ENCODE measurements at places on chromosomes 6 and 20. TPM values are rescaled to one million over a fixed set of nuclear protein-coding genes. Genes with fewer than 3 reads are reported as not detected.

DNA sequence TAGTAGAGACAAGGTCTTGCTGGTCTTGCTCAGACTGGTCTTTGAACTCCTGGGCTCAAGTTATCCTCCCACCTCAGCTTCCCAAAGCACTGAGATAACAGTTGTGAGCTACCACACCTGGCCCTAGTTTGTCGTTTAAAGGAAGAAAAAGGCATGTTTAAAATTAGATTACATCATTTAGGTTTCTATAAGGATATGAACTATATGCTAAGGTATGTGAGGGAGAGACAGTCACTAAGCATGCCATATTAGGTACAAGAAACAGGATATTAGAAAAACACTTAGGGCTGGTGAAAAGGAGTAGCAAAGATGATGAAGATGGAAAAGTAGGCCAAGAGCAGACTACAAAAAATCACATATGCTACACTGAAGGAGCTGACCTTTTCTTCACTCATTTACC is 106.4 kb downstream of the ASCC3 start:
- DNase-seq = no peak

SYNDIG1 gene
- polyA plus RNA-seq = not detected

C6orf52 gene
- 0.96 TPM for polyA plus RNA-seq

TAF11 gene
- 19.3 TPM for polyA plus RNA-seq

DNA sequence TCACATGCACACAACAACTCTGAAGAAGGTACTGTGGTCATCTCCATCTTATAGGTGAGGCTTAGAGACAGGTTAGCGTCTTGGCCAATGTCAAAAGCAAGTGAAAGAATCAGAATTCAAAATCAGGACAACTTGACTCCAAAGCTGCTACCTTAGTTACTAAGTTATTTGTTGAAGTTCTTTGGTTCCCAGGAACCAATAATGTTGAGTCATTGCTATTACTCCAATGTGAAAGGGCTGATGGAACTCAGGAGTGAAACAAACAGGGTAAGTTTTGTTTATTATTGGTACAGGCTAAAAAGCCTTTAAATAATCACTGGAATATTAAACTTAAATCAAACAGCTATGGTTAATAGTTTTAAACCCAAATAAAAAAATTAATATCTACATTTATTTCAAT is 111.1 kb downstream of the PDSS2 start:
- DNase-seq = no peak

DNA sequence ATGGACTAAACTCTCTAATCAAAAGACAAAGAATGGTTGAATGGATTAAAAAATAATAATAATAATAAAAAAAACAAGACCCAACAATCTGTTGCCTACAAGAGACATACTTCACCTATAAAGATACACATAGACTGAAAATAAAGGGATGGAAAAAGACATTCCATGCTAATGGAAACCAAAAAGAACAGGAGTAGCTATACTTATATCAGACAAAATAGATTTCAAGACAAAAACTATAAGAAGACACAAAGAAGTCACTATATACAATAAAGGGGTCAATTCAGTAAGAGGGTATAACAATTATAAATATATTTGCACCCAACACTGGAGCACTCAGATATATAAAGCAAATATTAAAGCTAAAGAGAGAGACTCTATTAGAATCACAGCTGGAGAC is 106.7 kb downstream of the BTBD9 start:
- DNase-seq = no peak

GRCh38 chr20:58692579-58693225 is at the start of gene NPEPL1:
TSS of gene NPEPL1 (plus strand) at chr20:58692800. CDS start at chr20:58692901, 101 bp downstream.
- peak; percentile 65 for DNase-seq

GRCh38 chr20:58526411-58526810 is 11.2 kb upstream of the APCDD1L start:
- DNase-seq = no peak

GRCh38 chr6:31879901-31880300 is 1.1 kb upstream of the SLC44A4 start:
- DNase-seq = no peak

DNA sequence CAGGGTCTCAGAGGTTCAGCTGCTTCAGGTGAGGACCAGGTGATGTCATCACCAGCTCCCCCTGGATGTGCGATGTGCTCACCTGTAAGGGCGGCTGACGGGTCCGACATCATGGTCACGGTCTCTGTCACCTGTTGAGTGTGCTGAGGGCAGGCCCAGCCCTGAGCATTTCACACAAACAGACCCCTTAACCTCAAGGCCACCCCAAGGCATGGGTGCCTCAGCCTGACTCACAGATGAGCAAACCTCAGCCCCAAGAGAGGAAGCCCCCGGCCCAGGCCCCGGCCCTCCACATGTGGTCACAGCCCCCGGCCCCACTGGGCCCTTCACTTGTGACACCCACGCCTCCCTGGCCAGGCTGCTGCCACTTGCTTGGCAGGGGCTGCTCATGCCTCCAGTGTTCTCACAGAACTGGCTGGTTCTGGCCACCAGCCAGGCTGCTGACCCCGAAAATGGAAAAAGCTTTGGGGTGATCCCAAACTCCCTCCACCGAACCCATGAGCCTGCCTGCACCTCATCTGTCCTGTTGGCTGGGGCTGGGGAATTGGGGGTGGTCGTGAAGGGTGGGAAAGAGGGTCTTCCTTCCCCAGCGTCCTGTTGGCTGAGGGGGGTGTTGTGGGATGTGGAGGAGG is 33.3 kb downstream of the PRR18 start:
- DNase-seq = no peak

NQO2 gene
- polyA plus RNA-seq = 9.7 TPM

BTN1A1 gene
- polyA plus RNA-seq = not detected

DNA sequence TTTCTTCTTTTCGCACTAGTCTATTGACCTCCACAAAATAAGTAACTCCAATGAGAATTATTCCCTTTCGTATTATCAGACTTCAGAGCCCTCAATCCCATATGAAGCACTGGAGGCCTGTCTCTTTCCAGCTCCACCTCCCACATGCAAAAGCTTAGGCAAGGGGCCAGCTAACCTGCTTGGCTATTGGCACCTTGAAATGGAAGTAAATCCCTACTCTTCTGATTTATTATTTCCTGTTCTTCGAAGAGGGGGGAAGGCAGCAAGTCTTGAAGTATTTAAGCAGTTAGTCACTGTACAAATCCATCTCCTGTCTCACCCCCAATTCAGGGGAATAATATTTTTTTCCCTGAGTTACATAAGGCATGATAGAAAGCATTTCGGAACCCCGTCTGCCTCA is 577.8 kb downstream of the MAFB start:
- DNase-seq = no peak

ZBP1 gene
- 23.7 TPM for polyA plus RNA-seq

HIVEP1 gene
- polyA plus RNA-seq = 9.4 TPM

DNA sequence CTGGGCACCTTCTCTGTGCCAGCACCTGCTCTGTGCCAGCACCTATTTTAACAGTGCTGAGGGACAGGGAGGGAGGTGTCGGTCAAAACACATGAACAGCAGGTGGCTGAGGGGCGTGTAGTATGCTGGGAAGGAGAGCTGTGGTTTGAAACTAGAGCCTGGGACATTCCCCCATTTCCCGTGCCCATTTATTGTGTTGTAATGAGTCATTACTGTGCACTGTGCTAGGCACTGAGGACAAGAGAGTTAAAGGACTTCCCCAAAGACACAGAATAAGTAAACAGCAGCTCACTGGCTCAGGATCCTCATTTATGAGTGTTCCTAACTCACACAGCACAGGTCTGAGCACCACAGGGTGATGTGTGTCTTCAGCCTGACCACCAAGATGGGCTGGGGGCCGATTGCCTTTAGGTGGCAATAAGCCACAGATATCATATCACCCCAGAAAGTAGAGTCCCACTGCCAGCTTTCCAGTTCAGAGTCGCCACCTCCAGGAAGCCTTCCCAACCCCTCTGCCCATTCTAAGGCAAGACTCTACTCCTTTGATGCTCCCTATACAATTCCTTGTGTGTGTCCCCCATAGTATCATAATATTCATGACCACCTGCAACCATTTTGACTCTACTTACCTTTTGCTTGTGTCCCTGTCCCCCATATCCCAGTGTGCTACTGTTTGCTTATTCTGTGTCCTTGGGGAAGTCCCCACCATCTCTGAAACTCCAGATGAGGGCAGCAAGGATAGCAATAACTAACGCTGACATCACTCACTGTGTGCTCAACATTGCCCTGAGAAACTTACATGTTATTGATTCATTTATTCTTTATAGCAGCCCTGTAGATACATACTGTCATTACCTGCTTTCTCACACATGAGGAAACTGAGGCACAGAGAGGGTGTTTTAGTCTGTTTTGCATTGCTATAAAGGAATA is 87.3 kb downstream of the TOX2 start:
- DNase-seq = no peak

DNA sequence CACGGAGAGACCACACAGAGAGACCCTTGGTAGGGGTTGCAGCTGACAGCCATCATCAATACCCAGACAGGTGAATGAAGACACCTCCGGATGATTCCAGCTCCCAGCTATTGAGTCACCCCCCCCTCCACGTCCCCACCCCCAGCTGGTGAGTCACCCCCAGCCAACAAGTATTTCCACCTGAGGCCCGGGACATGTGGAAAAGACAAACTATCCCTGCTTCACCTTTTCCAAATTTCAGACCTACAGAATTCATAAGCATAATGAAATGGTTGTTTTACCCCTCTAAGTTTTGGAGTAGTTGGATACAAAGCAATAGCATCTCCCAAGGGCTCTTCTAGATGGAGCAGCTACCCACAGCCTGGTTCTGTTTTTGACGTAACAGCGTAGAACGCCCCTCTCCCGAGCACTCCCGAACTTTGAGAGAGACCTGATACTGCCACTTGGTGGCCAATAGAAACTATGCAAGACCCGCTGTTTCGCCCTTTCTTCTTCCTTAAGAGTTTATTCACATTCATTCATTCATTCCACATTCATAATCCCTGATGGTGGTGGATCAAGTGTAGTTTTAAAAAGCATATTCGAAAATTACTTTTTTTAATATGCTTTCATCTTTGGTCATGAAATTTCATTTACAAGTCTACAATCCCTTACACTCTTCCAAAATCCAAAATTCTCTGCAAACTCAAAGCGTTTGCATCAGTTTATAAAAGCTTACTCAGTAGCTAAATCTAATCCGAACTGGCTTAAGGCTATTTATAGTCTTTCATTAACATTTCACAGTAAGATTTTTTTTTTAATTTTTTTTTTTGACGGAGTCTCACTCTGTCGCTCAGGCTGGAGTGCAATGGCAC is 15.1 kb upstream of the PPP1R16B start:
- peak; percentile 38 for DNase-seq

DCDC2 gene
- not detected for polyA plus RNA-seq

DNA sequence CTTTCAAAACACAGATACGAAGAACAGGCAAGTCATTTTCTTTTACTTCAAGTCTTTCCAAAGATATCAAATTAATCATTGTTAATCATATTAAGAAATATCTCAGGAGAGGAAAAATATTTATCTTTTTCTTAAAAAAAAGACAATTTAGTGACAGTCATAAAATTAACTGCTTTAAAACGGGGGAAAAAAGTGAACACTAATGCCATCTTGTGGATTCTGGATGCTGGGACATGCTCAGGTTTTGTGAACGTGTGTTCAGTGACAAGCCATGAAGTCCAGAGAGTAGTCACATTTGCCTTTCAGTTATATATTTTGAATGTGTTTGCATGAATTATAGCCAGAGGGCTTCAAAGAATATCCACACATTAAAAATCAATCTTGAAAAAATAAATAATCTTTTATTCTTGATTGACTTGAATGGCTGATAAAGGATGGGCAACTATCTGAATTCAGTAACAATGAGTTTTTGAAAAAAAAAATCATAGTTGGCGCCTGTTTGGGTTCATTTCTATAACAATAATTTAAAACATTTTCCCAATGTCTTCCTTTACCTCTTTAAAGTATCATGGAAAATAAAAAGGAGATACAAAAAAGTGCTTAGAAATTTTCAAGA is 74.7 kb upstream of the NOX3 start:
- DNase-seq = peak; percentile 5

DNA sequence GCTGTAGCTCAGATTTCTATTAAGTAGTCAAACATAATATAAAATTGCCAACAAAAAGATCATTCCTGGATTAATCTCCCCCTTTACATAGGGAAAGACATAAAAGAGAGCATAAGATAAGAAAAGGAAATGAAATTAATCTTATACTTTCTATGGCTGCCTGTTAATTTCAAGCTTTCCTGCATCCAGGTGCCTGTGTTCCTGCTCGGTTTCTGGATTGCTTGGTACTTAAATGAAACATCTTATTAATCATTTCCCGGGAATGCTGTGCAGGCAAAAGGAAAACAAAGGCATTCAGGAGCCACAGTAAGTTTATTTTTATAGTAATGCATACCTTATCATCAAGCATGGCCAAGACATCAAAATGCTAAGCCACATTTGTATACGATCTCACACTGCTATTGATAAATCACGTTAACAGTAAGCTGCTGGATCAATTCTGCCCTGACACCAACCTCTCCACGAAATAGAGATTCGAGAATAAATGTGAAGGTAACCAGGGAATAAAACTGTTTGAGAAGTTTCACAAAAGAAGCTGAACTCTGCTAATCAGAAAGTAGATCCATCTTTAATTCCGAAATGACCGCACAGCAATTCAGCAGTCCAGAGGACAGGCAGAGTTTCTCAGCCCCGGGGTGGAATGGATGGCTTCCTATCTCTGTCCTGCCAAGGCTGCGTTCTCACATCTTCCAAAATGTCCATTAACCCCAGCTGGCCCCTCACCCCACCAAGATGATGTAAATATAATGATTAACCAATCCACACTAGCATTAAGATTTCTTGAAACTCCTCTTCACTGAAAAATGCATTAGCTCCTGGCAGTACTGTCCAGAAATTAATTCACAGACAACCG is 32.6 kb upstream of the APCDD1L start:
- no peak for DNase-seq

DNA sequence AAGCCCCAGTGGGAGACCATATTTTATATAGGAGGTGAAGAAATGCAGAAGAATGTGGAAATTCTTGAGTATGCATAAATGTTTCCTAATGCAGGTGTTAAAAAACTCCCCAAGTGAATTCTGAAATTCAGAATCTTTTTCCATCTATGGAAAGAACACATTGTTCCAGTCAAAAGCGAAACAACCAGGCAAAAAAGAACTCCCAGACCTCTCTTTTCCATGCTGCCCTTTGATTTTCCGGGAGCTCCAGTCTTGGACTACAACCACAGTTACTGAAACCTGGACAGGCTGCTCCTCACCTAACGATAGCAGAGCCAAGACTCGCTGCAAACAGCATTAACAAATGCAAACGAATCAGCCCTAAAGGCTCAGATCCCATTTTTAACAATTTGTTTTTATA is 108.7 kb upstream of the CNKSR3 start:
- no peak for DNase-seq

Data from naive B cell (primary cell).